Stimulated activated CD8-positive, alpha-beta memory T cell treated with anti-CD3 and anti-CD28 coated beads, Interleukin-2, amount 100 ng/mL, for 1 hour (primary cell): ENCODE measurements at places on chromosomes 6 and 20.

DNA sequence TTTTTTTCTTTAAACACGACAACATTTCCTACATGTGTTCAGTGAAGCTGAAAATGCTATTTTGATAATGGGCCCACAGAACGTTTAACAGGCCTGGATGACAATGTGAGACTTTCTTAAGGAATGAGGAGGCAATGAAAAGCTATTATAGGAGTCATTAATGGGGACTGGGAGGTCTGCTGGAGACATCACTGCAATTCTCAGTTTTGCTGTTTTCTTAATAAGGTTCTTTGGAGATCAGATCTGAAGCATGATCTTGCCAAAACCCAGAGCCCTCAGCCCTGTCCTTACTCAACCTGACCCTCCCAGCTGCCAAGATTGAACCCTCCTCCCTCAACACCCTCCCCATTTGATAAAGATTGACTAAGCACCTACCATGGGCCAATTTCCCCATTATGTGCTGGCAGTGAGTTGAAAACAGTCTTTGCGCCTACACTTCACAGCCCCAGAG lies 353.1 kb downstream of the MAFB start:
- DNase-seq, result no peak

DNA sequence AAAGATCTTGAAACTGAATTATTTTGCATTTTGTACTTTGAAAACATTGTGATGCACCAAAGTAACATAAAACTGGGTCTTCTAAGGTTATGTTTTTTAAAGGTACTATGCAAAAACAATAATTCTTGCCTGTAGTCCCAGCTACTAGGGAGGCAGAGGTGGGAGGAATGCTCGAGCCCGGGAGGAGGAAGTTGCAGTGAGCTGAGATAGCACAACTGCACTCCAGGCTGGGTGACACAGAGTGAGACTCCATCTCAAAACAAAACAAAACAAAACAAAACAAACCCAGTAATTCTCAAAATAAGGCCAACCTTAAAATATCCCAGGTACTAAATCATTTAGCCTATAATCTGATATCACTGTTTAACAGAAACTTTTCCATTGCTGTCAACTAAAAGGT lies 269.6 kb downstream of the KHDC1L start:
- DNase-seq, result no peak

GRCh38 chr6:119962505-119962904 lies 612.9 kb upstream of the MAN1A1 start:
- no peak for DNase-seq

GRCh38 chr6:71879016-71879415 lies 7.3 kb upstream of the RIMS1 start:
- DNase-seq, result no peak

DNA sequence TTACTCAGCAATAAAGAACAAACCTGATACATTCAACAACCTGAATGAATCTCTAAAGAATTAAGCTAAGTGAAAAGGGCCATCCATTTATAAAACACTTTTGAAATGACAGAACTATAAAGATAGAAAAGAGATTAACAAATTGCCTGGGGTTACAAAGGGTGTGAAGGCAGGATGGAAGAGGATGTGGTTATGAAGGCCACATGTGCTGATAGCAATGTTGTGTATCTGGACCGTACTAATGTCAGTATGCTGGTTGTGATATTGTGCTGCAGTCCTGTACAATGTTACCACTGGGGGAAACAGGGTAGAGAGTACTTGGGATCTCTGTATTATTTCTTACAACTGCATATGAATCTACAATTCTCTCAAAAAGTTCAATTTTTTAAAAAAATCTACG lies 36.4 kb downstream of the ELOVL5 start:
- no peak for DNase-seq

GRCh38 chr20:57648878-57649616 lies 28.8 kb upstream of the ZBP1 start:
- no peak for DNase-seq

DNA sequence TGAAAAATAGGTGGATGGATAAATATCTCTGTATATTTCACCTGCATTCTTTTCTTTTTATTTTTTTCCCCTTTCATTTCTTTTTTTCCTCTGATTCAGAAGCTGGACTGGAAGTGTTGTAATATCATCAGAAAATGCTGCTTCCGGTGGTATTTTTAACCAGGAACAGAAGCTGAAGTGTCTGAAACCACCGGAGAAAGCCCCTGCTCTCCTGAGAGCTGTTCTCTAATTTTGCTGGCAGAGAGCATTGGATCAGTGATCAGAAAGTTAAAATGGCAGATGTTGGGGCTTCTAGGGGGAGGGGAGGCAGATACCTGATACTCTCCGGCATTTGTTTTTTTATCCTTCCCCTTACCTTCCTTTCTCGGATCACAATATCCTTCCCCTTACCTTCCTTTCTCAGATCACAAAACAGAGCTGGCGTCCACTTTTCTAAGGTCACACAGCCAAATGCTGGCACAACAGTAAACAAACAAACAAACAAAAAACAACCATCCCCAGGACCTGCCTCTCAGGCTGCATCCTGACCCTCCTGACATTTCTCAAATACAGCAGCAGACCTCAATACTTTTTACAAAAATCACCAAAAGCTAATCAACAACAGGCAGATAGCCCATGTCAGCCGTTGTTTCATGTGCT lies 143.2 kb upstream of the ZNF217 start:
- no peak for DNase-seq

DNA sequence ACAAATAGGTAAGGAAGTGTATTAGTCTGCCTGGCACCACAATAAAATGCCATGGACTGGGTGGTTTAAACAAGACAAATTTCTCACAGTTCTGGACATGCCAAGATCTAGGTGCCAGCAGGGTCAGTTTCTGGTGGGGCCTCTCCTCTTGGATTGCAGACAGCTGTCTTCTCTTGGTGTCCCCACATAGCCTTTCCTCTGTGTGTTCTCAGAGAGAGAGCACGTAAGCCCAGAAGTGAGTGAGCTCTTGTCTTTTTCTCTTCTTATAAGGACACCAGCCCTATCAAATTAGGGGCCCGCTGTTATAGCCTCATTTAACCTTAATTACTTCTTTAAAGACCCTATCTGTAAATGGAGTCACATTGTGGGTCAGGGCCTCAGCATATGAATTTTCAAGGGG lies 28.3 kb downstream of the SMPDL3A start:
- no peak for DNase-seq

GRCh38 chr20:63833776-63834490 lies 2.9 kb upstream of the ZBTB46 start:
- no peak for DNase-seq
